ENCODE measurements at places on chromosomes 7 and 10. TPM values are rescaled to one million over a fixed set of nuclear protein-coding genes. Genes with fewer than 3 reads are reported as not detected.

DNA sequence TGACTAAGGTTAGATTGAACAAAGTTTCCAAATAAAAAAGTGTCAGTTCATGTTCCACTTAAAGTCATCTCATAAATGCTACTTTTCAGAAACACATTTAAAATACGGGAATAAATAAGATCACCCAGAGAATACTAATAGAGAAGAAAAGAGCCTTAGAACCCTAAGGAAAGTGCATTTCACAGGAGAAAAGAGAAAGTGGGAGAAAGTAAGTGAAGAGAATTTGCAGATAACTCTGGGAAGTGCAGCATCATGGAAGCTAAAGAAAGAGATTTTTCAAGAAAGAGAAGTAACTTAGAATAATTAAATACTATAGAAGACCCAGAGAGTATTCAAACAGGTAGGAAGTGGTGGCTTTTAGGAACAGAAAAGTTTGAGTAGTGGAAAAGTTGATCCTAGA lies 132.6 kb downstream of the VTI1A start:
- DNase-seq = no peak

DNA sequence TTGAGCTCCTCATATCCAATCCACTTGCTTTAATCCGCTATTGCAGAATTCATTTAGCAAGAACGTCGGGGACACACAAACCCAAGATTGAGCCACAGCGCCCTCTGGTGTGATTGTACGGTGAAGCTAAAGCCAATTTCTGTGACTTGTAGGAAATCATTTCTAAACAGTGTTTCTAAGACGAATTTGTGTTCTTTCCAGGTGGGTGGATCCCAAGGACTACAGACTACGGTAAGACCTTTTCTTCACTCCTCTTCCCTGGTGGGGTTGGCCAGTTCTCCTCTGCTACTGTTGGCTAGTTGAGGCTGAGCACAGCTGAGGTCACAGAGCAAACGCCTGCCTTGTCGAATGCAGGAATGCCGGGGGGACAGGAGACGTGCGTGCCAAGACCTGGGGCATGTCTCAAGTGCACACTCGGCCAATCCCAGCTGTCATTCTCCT lies 5.2 kb downstream of the DMBT1 start:
- peak; percentile 69 for DNase-seq

The MYL10 gene
- not detected for total RNA-seq

- no peak for DNase-seq
These were observed 80.3 kb upstream of the GNAI1 start for GRCh38 chr7:80054356-80054755.

DNA sequence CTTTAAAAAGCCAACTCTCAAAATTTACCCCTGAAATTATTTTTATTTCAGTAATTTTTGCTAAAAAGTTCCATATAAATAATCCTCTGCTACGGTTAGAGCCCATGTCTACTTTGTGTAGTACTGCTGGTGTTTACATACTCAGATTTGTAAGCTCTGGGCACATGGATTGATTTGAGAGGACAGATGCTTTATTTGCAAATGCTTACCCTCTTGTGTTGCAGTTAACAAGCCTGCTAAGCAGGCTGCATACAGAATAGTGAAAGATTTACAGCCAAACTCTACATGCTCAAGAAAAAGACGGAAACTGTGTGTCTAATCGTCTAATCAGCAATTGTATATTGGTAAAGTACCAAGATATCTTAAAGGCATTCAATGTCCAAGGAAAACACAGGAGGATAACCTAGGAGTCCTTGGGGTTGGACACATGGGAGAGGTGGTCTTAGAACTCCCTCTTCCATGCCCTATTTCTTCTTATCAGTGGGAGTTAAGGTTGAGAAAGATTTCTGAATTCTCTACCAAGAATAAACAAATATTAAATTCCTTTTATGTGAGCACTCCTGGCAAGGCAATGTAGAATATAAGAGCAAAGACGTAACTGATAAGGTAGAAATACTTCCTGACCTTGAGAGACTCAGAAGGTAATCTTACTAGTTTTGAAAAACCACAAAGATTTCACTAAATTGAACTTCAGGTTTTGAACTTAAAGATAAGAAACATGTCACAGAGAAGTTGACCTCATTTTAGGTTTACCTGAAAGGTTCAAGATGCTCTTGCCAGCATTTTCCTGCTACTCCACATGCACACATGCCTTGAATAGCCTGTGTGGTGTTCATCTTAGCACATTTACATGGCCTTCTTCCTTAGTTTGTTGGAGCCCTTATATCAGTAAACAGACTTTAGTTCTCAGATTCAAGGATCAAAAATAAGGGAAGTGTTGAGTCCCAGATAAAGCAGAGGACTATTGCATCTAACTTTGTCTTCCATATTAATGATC lies 1216.5 kb downstream of the SORCS3 start:
- no peak for DNase-seq

GRCh38 chr7:12244694-12245093 lies 33.6 kb downstream of the TMEM106B start:
- DNase-seq = no peak

The ZNF786 gene
- 5.6 TPM for total RNA-seq

The FRAT1 gene
- total RNA-seq = 4.5 TPM

The CFAP46 gene
- 0.26 TPM for total RNA-seq

DNA sequence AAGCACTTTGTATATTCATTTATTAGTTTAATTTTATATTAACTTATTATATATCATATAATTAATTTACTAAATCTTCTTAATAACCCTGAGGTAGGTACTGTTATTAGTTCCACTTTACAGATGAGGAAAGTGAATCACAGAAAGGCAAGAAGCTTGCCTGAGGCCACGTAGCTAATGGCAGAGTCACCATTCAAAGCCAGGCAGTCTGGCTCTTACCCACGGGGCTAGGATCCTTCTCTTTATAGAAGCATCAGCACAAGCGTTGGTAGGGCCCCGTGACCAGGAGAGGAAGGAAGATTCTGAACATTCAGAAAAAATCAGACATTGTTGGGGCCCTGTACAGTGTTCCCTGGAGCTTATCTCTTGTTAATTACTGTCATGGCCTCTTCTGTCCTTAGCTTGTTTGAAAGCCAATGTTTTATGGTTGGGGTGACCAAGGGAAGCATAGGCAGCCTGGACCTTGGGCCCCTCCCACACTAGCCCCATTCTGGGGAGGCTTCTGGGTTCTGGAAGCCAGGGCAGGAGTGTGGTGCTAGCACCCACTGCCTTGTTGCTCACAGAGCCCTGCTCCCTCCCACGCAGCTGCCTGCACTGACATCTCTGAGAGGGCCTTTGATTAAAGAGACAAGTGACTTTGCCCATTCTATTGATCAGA lies 31.1 kb upstream of the SLF2 start:
- no peak for DNase-seq

DNA sequence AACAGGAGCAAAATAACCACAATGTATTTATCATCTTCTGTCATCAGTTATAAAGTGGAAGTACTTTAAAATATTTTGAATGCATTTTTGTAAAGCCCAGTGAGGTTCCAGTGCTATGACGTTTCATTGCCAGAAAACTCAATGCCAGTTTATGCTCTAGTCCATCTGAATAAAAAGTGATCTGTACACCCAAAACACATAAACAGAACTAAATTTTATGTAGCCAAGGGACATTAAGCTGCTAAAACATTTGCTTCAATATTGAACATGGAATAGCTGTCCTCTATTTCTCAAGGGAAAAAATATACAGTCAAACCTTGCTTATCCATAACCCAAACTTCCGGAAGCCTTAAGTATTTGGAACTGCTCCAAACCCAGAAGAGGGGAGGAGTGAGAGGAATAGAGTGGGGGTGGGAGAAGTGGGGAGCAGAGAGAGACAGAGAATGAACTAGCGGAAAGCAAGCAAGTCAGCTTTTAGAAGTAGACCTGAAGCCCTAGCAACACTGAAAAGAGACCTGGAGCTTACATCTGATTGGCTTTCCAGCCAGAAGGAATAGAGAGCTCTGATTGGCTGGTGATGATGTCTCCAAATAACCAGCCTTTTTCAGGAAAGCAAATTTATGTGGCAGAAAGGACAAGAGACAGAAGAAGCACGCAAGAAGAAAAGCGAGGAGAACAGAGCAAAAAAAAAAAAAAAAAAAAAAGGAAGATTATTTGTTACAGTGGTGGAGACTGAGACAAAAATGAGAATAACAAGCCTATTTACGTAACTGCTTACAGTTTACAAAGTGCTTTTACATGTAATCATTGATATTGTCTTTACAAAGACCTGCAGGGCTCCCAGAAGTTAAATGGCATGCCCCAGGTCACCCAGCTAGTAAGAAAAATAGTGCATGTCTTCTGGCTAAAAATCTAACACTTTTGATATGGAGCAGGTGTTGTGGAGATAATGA lies 196.0 kb downstream of the RNLS start:
- no peak for DNase-seq

GRCh38 chr10:3066317-3067117 lies 831 bp upstream of the PFKP start:
- no peak for DNase-seq

The TLX1 gene
- total RNA-seq = not detected

The ATOH7 gene
- total RNA-seq = not detected

The POLR2J2 gene
- 23.4 TPM for total RNA-seq

The WBP1L gene
- 20.1 TPM for total RNA-seq

DNA sequence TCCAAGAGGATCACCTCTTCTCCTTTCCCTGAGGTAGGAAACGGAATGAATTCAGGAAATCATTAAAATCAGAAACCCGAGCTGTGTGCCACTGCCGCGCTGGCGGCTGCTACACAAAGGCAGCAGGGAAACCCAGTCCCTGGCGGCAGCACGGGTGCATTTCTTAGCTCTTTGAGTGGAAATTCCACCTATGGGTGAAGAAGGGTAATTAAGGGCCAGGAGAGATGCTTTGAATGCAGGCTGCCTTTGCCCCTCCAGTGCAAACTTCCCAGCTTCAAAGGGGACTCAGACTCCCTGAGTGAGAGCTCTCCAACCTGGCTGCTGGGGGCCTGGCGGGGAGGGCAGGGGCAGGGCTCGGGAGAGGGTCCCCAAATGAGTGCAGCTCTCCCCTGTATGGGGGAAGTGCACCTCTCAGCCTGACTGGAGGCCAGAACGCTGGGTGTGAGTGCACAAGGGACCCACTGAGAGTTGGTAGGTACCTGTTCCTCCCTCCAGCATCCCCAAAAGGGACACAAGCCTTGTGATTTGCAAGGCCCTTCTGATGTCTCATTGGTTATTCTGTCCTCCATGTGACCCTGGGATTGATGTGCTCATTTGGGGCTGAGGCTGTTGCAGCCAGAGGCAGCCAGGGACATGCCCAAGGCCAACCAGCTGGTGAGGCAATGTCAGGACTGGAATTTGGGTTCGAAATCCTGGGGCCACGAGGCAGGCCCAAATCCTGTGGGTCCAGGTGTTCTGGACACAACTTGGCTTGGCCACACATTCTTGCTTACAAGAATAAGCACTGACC lies 16.3 kb upstream of the ZMIZ1 start:
- peak; percentile 17 for DNase-seq

GRCh38 chr10:127738512-127739424 lies 1.8 kb downstream of the FOXI2 start:
- no peak for DNase-seq

The SEMA3A gene
- 0.62 TPM for total RNA-seq

The IGFBP1 gene
- not detected for total RNA-seq

DNA sequence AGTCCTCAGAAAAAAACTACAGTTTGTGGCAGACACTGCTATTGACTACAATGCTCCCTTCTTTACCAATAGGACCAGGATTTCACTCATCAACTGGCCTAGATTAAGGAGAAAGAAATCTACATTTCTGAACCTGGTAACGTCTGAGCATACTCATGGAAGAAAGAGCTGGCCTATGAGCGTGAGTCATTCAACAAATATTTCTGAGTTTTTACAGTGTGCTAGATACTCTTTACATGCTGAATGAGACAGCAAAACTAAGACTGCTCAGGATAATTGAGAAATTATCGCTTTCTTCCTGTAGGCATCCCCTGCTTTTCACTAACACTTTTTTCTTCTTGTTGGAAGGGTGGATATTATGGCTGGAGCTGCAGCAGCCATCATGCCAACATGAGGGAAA lies 609.7 kb downstream of the TNS3 start:
- no peak for DNase-seq

DNA sequence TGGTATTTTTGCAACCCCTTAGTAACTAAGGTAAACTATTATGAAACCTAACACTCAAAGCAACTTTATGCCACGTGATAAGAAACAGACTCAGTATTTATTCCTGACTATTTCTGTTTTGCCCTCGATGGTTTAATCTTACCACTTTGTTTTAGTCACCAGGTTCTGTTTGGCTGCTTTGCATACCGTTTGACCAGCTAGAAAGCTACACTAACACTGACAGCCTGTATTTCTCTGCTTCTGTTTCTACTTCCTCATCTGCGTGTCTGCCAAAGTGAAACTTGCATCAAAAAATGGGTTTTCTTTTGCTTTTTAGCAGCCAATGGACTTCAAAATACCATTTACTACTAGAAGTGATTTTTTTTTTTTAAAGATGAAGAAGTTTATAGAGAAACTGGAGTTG lies 802.5 kb downstream of the GRM8 start:
- DNase-seq = no peak

- DNase-seq = no peak
These were observed 197.4 kb upstream of the PRPS1L1 start for GRCh38 chr7:18225067-18225466.

DNA sequence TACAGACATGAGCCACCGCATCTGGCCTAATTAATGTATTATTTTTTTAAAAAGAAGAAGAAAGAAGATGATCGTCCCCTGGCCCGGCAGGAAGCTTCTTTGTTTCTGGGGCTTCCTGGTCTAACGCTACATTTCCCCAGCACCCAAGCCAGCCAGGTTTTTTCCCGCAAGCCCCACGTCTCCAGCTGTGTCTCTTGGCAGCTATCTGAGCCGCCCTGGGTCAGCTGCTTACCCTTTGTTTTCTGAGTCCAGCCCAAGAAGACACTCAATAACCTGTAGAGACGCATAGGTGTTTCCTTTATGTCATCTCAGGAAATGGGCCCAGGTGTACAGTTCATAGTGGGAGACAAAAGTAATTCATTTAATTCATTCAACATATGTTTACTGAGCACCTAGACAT lies 110.2 kb downstream of the MTPAP start:
- DNase-seq = no peak

DNA sequence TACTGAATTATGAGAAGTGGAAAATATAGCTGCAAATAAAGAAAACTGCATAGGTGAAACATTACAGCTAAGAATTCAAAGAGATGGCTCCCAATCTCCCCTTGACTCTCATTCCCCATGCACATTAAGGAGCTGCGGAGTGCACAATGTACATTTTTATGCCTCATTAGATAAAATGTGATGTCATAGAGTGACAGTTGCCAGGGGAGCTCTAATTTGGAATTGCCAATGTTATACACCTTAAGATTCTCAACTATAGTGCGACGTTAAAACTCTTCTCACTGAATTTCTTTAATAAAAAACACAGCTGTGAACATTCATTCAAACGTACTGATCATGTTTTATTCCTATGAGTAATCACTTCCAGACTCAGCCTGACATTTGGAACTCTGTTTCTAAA lies 386.9 kb upstream of the CELF2 start:
- DNase-seq = no peak

DNA sequence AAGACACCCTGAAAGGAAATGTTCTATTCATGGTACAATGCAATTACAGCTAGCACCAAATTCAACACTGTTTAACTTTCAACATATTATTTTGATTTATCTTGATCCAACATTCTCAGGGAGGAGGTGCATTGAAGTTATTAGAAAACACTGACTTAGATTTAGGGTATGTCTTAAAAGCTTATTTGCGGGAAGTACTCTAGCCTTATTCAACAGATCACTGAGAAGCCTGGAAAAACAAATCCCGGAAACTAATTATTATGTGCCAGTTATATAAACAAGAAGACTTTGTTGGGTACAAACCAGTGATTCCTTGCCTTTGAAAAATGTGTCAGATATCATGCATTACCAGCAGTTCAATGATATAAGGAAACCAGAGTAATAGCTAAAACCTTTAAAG lies 160.1 kb downstream of the CFTR start:
- DNase-seq = no peak

- no peak for DNase-seq
These were observed 72.9 kb upstream of the ZNF804B start for GRCh38 chr7:88686468-88687229.

- DNase-seq = no peak
These were observed 267.4 kb downstream of the ADK start for GRCh38 chr10:74418285-74418872.

All from activated T-cell treated with anti-CD3 and anti-CD28 coated beads, Interleukin-2, amount 50 U/mL, for 72 hours (primary cell).